Effector memory CD4-positive, alpha-beta T cell (primary cell): ENCODE measurements at places on chromosomes 3 and 15.

DNA sequence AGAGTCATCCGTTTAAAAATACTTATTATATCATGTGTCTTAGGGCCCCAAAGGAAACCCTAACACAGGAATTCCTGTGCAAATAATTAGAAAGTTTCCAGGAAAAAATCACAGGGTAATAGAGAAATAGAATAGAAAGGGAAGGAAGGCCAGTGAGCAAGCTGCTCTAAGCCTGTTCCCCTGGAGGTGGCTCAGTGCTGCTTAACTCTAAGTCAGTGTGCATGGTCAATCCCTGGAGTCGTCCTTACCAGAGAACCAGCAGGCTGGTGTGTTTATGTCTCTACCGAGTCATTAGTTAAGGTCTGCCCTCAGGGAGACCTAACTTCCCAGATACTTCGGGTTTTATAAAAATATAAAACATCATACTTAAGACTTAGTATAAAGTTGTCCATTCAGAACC, 21.0 kb upstream of the MCF2L2 start:
- H3K27ac ChIP-seq: no peak overlapping the region
- H3K4me1 ChIP-seq: no peaks in the 10 kb centered on the region
- H3K36me3 ChIP-seq: no peaks in the 10 kb centered on the region
- no peak for DNase-seq

GRCh38 chr15:57217778-57218598, 158.3 kb upstream of the CGNL1 start:
- H3K36me3 ChIP-seq: no peaks in the 10 kb centered on the region
- no peak for DNase-seq
- H3K4me1 ChIP-seq: no peaks in the 10 kb centered on the region
- H3K4me3 ChIP-seq: no peak overlapping the region
- no peaks in the 10 kb centered on the region for H3K27me3 ChIP-seq

GRCh38 chr3:52246264-52246620, 683 bp downstream of the PPM1M start:
- no peaks in the 10 kb centered on the region for H3K27me3 ChIP-seq
- DNase-seq: no peak
- H3K4me3 ChIP-seq: peak overlapping the region; percentile 56
- peak overlapping the region; percentile 92 for H3K27ac ChIP-seq
- peaks cover 21% of the 10 kb centered on the region for H3K36me3 ChIP-seq

DNA sequence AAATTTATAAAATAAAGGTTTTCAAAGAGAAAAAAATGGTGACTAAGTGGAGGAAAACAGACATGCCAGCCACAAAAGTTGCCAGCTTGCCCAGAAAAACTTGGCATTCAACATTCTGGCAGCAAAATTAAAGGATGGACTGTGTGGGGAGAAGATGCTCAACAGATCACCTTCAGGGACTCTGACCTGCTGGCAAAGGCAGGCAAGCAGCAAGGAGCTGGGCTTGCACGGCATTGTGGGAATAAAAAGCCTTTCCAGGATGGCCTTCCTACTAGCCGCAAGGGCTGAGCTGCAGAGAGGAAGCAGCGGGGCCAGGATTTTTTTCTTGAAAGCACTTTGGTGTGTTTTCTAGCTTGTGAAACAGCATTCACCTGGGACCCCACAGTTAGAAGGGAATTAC, 101.9 kb upstream of the CACNA2D3 start:
- no peaks in the 10 kb centered on the region for H3K36me3 ChIP-seq
- no peaks in the 10 kb centered on the region for H3K27me3 ChIP-seq
- no peak overlapping the region for H3K4me3 ChIP-seq

GRCh38 chr3:98823791-98824190, 60.7 kb downstream of the ST3GAL6 start:
- no peaks in the 10 kb centered on the region for H3K27me3 ChIP-seq
- no peaks in the 10 kb centered on the region for H3K36me3 ChIP-seq
- H3K4me1 ChIP-seq: no peaks in the 10 kb centered on the region

GRCh38 chr3:48826451-48826850, 21.2 kb downstream of the PRKAR2A start:
- H3K4me1 ChIP-seq: no peaks in the 10 kb centered on the region
- no peak overlapping the region for H3K4me3 ChIP-seq
- no peak overlapping the region for H3K27ac ChIP-seq
- DNase-seq: no peak
- no peaks in the 10 kb centered on the region for H3K36me3 ChIP-seq
- H3K27me3 ChIP-seq: no peaks in the 10 kb centered on the region

GRCh38 chr15:58671186-58671585, 78.3 kb downstream of the ADAM10 start:
- H3K36me3 ChIP-seq: no peaks in the 10 kb centered on the region
- no peaks in the 10 kb centered on the region for H3K4me1 ChIP-seq
- no peak overlapping the region for H3K4me3 ChIP-seq
- H3K27ac ChIP-seq: no peak overlapping the region
- no peaks in the 10 kb centered on the region for H3K27me3 ChIP-seq

- H3K27ac ChIP-seq: no peak overlapping the region
- no peaks in the 10 kb centered on the region for H3K27me3 ChIP-seq
- H3K4me3 ChIP-seq: no peak overlapping the region
- H3K36me3 ChIP-seq: peaks cover 6% of the 10 kb centered on the region
- no peak for DNase-seq
Observed at GRCh38 chr15:58677426-58677825, 72.1 kb downstream of the ADAM10 start.

DNA sequence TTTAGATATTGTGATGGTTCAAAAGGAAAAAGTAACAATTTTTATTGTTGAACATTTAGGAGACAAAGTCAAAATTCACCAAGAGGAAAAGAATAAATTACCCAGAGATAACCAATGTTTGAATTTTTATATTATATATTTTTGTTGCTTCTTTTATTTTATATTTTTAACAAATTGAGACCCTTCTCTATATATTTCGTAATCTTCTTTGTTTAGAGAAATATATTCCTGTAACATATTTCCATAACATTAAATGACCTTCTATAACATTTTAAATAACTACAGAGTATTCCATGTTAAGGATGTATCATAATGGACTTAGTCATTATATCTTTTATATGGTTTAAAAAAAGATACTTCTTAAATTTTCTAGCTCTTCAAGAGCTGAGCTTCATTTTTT, 128.0 kb downstream of the RBPMS2 start:
- H3K4me1 ChIP-seq: peaks cover 23% of the 10 kb centered on the region
- DNase-seq: no peak
- no peaks in the 10 kb centered on the region for H3K27me3 ChIP-seq
- H3K27ac ChIP-seq: no peak overlapping the region

GRCh38 chr15:74134387-74135027, 4.1 kb downstream of the ISLR2 start:
- peaks cover 34% of the 10 kb centered on the region for H3K27me3 ChIP-seq
- H3K4me1 ChIP-seq: peaks cover 15% of the 10 kb centered on the region
- no peak overlapping the region for H3K4me3 ChIP-seq
- H3K27ac ChIP-seq: no peak overlapping the region

GRCh38 chr15:101359365-101359947, 64.4 kb upstream of the SNRPA1 start:
- no peaks in the 10 kb centered on the region for H3K27me3 ChIP-seq
- no peaks in the 10 kb centered on the region for H3K4me1 ChIP-seq
- no peaks in the 10 kb centered on the region for H3K36me3 ChIP-seq
- H3K4me3 ChIP-seq: no peak overlapping the region
- no peak overlapping the region for H3K27ac ChIP-seq

DNA sequence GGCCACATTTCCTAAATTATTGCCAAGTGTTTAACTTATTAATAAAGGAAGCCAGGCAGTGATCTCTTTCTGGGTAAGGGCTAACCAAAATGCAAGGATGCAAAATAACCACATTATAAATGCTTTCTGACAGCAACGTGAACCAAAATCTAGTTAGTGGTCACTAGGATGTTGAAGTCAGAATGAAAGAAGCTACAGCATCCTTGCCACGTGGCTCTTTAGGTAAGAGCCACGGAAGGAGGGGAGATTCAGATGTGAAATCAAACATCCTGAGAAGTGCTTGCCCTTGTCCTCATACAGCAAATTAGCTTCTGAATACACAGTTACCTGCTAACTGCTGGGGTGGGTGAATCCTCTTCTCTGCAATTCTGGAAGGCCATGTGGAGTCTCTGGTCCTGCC, 246.2 kb downstream of the FEZF2 start:
- H3K27me3 ChIP-seq: no peaks in the 10 kb centered on the region
- no peak overlapping the region for H3K27ac ChIP-seq
- no peaks in the 10 kb centered on the region for H3K36me3 ChIP-seq
- no peak overlapping the region for H3K4me3 ChIP-seq
